Mucosa of gallbladder (tissue), 1 donor: ENCODE measurements at places on chromosomes 13 and 19. TPM values are rescaled to one million over a fixed set of nuclear protein-coding genes. Genes with fewer than 3 reads are reported as not detected.

Gene EBI3
- 5.6 TPM for total RNA-seq

- DNase-seq: no peak
Measured at GRCh38 chr13:19123502-19123901, 58.1 kb downstream of the TUBA3C start.

GRCh38 chr13:48210178-48210577, 22.8 kb upstream of the ITM2B start:
- DNase-seq: no peak

Gene GIPC3
- total RNA-seq: 1.3 TPM

- no peak for DNase-seq
Measured at GRCh38 chr13:23941211-23941610, 43.9 kb upstream of the C1QTNF9B start.

Gene IGSF23
- total RNA-seq: not detected

Gene ATP7B
- 54.9 TPM for total RNA-seq

Gene C1QTNF9
- total RNA-seq: 0.14 TPM

DNA sequence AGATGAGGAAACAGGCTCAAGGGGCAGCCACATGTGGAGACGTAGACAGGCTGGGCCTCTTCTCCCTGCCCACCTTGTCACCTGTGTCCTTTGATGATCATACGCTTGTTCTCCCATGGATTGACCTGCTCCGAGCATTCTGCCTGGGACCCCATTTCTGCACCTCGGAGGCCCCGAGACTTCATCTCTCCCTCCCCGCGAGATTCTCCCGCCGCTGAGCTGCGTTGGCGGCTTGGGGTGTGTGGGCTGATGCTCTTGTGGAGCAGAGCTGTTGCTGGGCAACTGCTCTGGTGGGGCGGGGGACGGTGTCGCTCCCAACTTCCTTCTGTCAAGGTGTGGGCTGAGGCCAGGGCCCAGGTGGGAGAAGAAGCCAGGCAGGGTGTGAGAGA, 22.1 kb downstream of the MAST3 start:
- no peak for DNase-seq

Gene STK11
- 72.2 TPM for total RNA-seq

Gene CCNA1
- 5.6 TPM for total RNA-seq

- no peak for DNase-seq
Measured at GRCh38 chr13:39209731-39210531, 171.7 kb downstream of the NHLRC3 start.

Gene TMEM145
- 0.63 TPM for total RNA-seq

DNA sequence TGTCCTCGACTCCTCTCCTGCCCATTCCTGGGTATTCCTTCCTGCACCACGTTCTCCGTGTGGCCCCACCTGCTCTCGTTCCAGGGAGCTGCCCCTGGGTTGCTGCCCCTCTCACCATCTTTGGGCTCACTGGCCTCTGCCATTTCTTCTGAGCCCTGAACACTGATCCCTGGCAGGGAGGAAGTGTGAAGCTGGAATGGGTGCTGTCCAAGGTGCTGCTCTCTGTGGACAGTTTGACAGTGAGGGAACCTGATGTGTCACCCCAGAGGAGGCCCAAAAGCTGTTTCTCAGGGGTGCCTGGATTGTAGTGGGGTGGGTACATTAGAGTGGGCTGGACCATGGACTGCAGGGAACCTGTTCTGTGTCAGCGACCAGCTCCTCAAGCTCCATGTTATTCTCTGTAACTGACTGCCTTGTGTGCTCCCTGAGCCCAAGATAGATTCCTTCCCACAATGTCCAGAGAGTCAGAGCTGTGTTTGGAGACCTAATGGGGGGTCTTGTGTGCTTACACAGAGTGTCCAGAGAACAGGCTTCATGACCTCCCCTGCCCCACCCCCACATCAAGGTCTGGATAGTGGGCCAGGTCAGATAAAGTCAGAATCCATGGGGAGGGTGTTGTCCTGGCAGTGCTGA, 7.2 kb upstream of the CEACAM8 start:
- peak; percentile 34 for DNase-seq

GRCh38 chr13:61777271-61777670, 361.6 kb upstream of the PCDH20 start:
- DNase-seq: no peak

GRCh38 chr13:78680115-78680561, 21.2 kb upstream of the OBI1 start:
- DNase-seq: no peak

Gene FIZ1
- total RNA-seq: 22.7 TPM

GRCh38 chr19:49136771-49137171, 17.4 kb downstream of the PPFIA3 start:
- no peak for DNase-seq

DNA sequence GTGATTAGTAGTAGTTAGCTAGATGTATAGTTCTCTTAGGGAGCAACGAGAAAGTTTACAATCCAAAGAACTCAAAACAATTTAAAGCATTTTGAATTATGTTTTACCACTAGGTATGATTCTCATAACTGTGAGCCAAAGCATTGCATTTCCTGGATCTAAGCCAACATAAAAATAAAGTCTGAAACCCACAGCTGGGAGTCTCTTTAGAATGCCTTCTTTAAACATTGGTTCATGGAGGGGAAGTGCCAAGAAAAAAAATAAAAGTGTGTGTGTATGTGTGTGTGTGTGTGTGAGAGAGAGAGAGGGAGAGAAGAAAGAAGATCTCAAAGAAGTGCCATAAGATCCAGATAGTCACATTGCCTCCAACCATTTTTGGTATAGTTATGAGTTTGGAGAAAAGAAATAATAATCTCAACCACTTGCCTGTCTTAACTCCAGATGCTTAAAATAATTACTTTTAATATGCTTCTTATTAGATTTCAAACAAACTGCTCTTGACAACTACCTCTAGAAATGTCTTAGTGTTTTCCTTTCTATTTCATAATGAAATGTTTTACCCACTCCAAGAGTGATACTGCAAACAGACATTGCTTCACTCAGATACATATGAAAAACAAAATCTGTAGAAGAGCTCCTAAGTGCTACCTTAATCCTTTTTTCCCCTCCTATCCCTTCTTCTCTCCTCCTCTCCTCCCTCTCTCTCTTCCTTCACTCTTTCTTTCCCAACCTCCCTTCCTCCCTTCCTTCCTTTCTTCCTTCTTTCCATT, 554.1 kb downstream of the KCTD12 start:
- DNase-seq: no peak

GRCh38 chr19:51586799-51587198, 15.7 kb downstream of the ZNF175 start:
- DNase-seq: no peak

Gene MBD3
- 82.8 TPM for total RNA-seq

- peak; percentile 31 for DNase-seq
Measured at GRCh38 chr19:36041831-36042230, 9.2 kb upstream of the CLIP3 start.

DNA sequence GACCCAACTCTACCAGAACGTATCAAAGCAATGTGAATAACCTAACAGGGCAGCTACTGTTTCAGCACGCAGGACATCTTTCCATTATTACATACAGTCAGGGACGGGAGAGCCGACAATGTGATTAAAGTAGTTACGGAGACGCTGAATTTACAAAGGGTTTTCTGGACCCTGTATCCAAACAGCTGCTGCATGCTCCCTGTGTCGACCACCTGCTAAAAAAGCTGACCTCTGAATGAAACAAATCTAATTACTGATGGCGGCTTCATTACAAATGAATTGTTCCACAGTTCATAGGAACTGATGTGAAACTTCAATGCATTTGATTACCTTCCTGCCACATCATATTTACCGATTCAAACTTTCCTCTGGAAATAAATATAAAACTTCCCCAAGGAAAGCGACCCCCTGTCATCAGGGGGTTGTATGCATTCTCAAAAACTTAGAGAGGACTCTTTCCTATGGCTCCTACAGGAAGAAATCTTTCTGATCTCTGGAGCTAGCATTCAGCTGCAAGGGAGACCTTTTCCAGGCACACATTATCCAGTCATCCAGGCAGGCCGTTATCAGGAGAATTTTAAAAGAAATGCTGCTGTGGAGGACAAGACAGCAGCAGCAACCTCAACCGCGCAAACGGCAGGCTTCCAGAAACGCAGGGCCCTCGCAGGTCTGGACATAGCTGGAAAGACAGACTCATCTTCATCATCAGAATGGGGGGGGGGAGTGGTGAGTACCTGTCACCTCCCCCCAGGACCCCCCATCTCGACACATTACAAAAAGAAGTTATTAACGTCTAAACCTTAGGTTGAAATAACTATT, 3.1 kb downstream of the EFNB2 start:
- DNase-seq: no peak

DNA sequence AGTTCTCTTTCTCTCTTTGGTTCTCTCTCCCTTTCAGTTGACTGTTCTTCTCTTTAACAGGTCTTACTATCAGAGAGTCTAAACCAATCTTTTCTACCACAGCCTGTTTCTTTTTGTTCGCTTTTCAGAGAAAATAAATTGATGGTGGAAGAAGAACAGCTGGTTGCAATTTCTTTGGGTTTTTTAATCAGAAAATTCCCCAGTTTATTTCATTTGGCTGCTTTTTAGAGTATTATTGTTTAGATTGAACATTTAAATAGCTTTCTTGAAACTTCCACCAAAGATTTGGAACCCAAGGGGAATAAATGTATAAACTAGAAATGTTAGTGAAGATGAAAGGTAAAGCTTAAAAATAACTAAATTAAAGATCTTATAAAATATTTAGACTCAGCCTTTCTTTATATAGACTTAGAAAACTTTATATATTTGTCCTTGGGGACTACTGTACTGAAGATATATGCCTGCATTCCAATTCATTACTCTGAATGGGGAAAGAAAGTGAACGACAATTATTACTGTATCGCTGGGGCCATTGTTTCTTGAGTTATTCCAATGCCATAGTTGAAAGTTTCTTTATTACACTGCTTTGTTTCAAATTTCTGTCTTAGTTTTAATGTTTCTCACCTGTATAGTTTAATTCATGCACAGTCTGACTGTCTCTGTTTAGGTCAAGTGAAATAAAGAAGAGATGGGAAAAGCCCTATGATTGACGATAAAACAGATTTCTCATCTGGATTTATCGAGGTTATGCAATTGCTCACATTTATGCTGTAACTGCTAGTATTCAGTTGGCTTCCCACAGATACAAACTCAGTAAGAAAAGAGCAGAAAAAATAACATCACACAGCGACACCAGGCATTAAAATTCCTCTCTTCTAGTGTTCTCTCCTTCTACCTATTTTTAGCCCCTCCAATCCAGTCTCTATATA, 169.4 kb upstream of the CSNK1A1L start:
- DNase-seq: no peak

Gene LRRC63
- total RNA-seq: 0.69 TPM

GRCh38 chr13:77316430-77316829, 10.5 kb downstream of the MYCBP2 start:
- no peak for DNase-seq
